Right cardiac atrium (tissue), 5 donors: ENCODE measurements at places on chromosomes 13 and 19. TPM values are rescaled to one million over a fixed set of nuclear protein-coding genes. Genes with fewer than 3 reads are reported as not detected.

DNA sequence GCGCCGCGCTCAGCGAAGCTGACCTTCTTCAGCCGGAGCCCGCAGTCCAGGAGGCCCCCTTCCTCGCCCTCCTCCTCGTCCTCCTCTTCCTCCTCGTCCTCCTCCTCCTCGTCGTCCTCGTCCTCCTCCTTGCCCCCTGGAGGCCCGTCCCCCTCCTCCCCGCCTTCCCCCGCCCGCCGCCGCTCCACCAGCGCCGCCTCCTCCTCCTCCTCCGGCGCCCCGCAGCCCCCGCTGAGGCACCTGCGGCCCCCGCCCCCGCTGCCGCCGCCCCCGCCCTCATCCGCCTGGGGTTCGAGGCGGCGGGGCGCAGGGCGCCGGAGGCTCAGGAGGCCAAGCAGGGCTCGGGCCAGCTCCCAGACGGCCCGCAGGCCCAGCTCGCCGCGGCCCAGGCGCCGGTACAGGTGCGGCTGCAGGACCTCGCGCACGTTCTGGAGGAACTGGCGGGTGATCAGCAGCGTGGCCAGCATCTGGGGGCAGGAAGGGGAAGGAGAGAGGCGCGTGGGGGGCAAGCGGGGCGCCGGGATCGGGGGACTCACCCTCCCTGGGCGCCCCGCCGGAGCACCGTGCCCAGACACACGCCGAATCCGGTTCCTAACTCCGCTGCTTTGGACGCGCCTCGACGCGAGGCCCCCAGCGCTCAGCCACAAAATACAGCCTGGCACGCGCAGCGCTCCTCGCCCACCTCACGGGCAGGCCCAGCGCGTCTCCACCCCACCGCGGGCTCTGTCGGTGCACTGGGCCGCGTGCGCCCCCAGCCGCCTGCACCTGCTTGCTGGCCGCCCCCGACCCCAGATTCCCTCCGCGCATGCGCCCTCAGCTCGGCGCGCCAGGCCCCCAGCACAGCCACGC is 5.9 kb downstream of the ANO8 start:
- no peak for DNase-seq

- DNase-seq: no peak
Measured at GRCh38 chr13:34030782-34031181, 212.8 kb downstream of the RFC3 start.

The ZNF43 gene
- total RNA-seq: 8.8 TPM

DNA sequence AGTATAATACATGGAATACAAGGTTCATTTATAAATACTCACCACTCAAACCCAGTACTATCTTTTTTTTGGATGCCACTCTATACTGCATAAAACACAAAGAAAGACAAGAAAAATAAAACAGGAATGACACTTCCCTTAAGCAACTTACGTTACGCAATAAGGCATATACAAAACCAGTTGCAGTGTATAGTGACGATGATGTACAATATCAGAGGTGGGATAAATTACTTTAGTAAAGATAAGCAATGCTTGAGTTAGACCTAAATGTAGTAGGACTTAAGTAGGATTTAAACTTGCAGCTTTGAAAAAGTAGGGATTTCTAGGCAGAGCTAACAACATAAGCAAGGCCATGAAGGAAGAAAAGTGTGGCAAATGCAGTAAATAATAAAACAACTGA is 374.9 kb downstream of the SPRY2 start:
- no peak for DNase-seq

DNA sequence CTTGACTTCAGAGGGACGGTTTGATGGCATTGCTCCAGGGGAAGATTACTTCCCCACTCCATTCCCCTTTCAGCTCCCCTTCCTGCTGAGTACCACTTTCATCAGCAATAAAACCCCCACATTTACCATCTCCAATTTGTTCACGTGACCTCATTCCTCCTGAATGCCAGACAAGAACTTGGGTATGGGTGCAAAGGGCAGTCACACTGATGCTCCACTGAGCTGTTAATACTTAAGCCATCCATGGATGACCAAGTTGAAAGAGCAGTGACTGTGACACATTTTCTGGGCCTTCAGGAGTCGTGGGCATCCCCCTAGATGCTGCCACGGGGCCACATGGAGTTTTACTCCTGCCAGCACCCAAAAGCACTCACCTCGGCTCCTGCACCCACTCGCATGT is 93.1 kb downstream of the STOML3 start:
- no peak for DNase-seq

The SLC5A5 gene
- total RNA-seq: not detected

- no peak for DNase-seq
Measured at GRCh38 chr19:11257846-11258380, 4.4 kb downstream of the DOCK6 start.

- no peak for DNase-seq
Measured at GRCh38 chr13:99958406-99959126, 13.0 kb downstream of the ZIC5 start.

GRCh38 chr13:24090049-24090448 is 70.5 kb upstream of the SPATA13 start:
- no peak for DNase-seq

The IZUMO4 gene
- 2.2 TPM for total RNA-seq

DNA sequence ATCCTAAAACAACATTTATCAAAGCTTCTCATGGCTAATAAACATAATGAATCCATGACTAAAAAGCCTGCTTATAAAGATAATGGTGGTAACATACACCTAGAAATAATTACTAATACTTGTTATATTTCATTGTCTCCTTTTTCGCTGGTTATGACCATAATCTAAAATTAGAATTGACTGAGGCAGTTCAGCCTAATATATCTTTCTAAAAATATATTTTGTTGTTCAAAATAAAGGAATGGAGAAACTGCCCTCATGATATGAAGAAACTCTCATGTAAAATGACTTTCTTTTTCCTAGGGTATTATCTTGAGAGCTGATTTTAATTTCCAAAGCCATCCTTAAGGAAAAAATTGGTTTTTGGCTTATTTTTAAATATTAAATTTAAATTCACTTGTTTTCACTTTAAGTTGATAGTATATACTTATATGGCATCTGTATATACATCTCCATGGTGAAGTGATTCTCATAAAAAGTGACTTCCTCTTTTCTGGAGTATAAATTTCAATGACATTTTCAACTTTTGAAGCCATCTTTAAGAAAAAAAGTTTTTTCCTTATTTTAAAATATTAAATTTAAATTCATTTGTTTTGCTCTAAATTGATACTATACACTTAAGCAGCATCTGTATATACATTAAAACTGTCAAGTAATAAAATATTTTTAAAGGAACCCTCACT is 204.6 kb downstream of the VWA8 start:
- DNase-seq: no peak

DNA sequence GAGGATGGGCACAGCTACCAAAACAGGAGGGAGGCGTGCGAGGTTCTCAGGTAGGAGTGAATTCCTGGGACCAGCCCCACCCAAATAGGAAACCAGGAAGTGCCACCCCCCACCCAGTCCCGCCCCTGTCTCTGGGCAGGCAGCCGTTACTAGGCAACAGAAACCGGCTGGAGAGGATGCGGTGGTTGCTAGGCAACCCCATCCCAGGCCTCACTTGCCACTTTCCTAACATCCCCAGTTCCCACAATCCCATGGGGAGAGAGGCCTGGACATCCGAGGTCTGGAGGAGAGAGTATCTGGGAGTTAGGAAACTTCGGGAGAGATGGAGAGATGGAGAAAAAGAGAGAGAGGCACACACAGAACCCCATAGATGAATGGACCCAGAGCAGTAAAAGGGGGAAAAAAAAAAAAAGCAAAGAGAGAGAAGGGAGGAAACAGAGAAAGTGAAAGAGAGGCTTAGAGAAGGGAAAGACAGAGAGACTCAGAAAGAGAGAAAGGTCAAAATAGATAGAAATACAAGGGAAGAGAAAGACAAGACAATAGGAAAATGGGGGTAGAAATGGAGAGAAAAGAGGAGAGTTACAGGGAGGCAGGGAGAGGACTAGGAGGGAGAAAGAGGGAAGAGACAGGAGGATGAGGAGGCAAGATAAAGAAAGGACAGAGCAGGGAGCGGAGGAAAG is 3.8 kb downstream of the GRIK5 start:
- DNase-seq: no peak

- DNase-seq: no peak
Measured at GRCh38 chr19:17357724-17358123, 19.4 kb downstream of the PLVAP start.

The ENOX1 gene
- 2.1 TPM for total RNA-seq

DNA sequence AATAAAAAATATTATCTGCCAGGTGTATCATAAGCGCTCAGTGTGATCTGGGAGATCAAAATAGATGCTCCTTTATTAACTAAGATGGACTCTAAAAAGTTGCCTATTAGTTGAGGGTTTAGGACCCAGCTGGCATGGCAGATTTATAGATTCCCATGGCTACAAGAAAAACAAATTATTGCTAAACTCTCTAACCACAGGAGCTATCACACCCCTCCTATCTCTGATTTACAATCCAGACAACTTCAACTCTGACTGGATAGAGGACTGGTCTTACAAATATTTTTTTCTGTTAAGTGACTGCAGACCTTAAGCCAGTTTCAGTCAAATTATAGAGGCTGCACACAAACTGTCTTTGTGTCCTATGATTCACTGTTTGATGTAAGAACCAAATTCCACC is 45.4 kb upstream of the MYCBP2 start:
- no peak for DNase-seq

- no peak for DNase-seq
Measured at GRCh38 chr13:29802621-29803020, 47.8 kb downstream of the UBL3 start.

The SULT2A1 gene
- total RNA-seq: not detected

GRCh38 chr13:46572752-46573431 is 19.9 kb downstream of the LRCH1 start:
- DNase-seq: no peak

The ICAM5 gene
- 1.0 TPM for total RNA-seq

The CYSLTR2 gene
- 12.6 TPM for total RNA-seq

The LRRC63 gene
- not detected for total RNA-seq

DNA sequence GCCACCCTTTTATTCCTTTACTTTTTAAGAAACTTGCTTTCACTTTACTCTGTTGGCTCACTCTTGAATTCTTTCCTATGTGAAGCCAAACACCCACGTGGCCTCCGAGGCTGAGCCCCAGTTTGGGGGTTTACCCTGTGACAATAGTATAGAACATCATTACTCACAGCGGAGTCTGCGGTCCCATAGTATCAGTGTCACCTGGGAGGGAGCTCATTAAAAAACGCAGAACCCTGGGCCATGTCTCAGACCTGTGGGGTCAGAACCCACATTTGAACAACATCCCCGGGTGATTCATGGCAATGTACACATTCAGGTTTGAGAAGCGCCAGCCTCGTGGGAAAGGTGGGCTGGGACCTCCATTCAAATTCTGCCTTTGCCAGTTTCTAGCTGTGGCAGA is 36.0 kb upstream of the UBL3 start:
- no peak for DNase-seq

DNA sequence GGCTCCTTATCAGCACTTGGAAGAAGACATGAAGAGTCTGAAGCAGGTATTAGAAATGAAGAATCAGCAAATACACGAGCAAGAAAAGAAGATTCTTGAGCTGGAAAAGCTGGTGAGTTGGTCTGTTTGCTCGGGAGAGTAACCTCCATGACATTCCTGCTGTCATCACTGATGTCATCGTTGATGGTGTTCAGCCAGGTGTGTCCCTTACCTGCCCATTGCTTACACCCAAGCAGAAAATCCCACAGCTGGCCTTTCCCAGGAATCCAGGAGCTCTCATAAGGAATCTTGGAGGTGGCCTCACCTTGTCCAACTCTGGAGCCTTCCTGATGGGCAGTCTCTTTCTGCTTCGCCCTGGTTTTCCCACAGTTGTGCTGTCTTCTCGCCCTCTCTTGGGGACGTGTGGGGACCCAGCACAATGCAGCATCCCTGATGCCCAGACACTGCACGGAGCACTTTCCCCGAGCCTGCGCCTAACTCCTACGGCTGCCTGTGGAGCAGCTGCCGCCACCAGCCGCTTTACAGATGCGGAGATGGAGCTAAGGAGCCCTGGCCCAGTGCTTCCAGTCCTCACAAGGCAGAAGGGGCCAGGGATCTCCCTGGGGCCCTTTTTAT is 97.0 kb downstream of the SLC7A1 start:
- no peak for DNase-seq

GRCh38 chr13:79483086-79483706 is 2.2 kb downstream of the NDFIP2 start:
- DNase-seq: no peak
